ENCODE measurements at places on chromosomes 11 and 22. TPM values are rescaled to one million over a fixed set of nuclear protein-coding genes. Genes with fewer than 3 reads are reported as not detected.

The IL18 gene
- 29.6 TPM for polyA plus RNA-seq

The HBG2 gene
- polyA plus RNA-seq = 0.31 TPM

The SMIM38 gene
- 0.12 TPM for polyA plus RNA-seq

The STK33 gene
- polyA plus RNA-seq = 9.5 TPM

The CWF19L2 gene
- 5.6 TPM for polyA plus RNA-seq

The MS4A6E gene
- polyA plus RNA-seq = 0.63 TPM

The TNNI2 gene
- polyA plus RNA-seq = 10.1 TPM

The EMID1 gene
- 8.8 TPM for polyA plus RNA-seq

The NXPE1 gene
- not detected for polyA plus RNA-seq

- DNase-seq = no peak
- H3K27me3 ChIP-seq = no peaks in the 10 kb centered on the region
- no peaks in the 10 kb centered on the region for H3K36me3 ChIP-seq
- no peak overlapping the region for H3K4me3 ChIP-seq
- H3K27ac ChIP-seq = no peak overlapping the region
- peaks cover 3% of the 10 kb centered on the region for H3K4me1 ChIP-seq
These were observed 11.6 kb downstream of the ATXN10 start for GRCh38 chr22:45683248-45683647.

DNA sequence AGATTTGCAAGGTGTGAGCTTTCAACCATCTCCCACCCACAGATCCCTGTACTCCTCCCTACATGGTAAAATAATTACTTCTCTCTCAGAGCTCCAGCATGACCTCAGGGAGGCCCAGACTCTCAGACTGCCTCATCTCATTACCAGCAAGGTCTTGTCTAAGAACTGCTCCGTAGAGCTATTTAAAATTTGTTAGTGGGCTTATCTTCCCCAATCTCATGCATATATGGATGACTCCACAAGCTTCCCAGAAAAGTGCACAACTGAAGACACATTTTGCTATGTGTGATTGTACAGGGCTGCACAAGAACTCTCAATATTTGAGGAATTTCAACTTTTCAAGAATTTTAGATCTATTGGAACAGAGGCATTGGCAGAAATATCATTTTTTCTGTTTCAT lies 230.3 kb downstream of the CSNK2A3 start:
- no peaks in the 10 kb centered on the region for H3K4me1 ChIP-seq
- H3K4me3 ChIP-seq = no peak overlapping the region
- H3K36me3 ChIP-seq = no peaks in the 10 kb centered on the region
- no peak for DNase-seq

GRCh38 chr22:25350551-25350971 lies 131.1 kb downstream of the CRYBB2 start:
- no peaks in the 10 kb centered on the region for H3K27me3 ChIP-seq
- H3K36me3 ChIP-seq = peaks cover 42% of the 10 kb centered on the region
- H3K4me1 ChIP-seq = no peaks in the 10 kb centered on the region
- no peak overlapping the region for H3K4me3 ChIP-seq

- H3K36me3 ChIP-seq = no peaks in the 10 kb centered on the region
- H3K4me1 ChIP-seq = no peaks in the 10 kb centered on the region
- no peak overlapping the region for H3K27ac ChIP-seq
- no peaks in the 10 kb centered on the region for H3K27me3 ChIP-seq
- no peak overlapping the region for H3K4me3 ChIP-seq
These were observed 466.9 kb upstream of the LRRC4C start for GRCh38 chr11:41926339-41926738.

- H3K4me3 ChIP-seq = no peak overlapping the region
- H3K27ac ChIP-seq = no peak overlapping the region
- H3K4me1 ChIP-seq = no peaks in the 10 kb centered on the region
- H3K36me3 ChIP-seq = no peaks in the 10 kb centered on the region
These were observed 261.4 kb upstream of the POU2AF2 start for GRCh38 chr11:110984147-110984546.

- no peaks in the 10 kb centered on the region for H3K36me3 ChIP-seq
- no peak for DNase-seq
- no peaks in the 10 kb centered on the region for H3K4me1 ChIP-seq
- no peaks in the 10 kb centered on the region for H3K27me3 ChIP-seq
- H3K27ac ChIP-seq = no peak overlapping the region
- no peak overlapping the region for H3K4me3 ChIP-seq
These were observed 133.7 kb downstream of the CTTN start for GRCh38 chr11:70532066-70532440.

DNA sequence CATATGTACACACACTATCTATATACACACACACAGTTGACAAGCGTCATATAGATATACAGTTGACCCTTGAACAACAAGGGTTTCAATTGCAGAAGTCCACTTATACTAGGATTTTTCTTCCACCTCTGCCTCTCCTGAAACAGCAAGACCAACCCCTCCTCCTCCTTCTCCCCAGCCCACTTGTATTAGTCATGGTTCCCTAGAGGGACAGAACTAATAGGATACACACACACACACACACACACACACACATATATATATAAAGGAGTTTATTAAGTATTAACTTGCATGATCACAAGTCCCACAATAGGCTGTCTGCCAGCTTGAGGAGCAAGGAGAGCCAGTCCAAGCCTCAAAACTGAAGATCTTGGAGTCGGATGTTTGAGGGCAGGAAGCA lies 92.9 kb downstream of the DHCR7 start:
- no peak for DNase-seq
- H3K27ac ChIP-seq = no peak overlapping the region
- no peaks in the 10 kb centered on the region for H3K4me1 ChIP-seq
- no peak overlapping the region for H3K4me3 ChIP-seq

DNA sequence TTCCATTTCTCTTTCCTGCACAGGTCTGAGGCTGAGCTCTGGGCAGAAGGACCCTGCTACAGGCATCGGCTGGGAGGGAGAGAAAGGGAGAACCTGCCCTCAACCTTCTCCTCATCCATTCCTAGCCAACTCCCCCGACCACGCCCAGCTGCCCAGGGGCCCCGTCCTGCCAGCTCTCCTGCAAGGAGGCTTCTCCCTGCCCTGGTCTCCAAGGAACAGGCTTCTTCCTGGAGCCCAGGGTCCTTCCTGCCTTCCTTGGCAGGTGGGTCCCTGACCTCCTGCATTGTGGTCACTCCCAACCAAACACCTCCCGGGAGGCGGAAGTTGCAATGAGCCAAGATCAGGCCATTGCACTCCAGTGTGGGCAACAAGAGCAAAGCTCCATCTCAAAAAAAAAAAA lies 12.5 kb upstream of the HMOX1 start:
- DNase-seq = no peak
- no peaks in the 10 kb centered on the region for H3K27me3 ChIP-seq
- no peaks in the 10 kb centered on the region for H3K36me3 ChIP-seq
- H3K27ac ChIP-seq = no peak overlapping the region

GRCh38 chr11:130413405-130414106 lies 14.9 kb downstream of the ADAMTS8 start:
- H3K27ac ChIP-seq = peak overlapping the region; percentile 32
- no peak for DNase-seq
- H3K4me3 ChIP-seq = no peak overlapping the region

GRCh38 chr11:26960281-26960680 lies 33.6 kb upstream of the FIBIN start:
- H3K36me3 ChIP-seq = no peaks in the 10 kb centered on the region
- no peaks in the 10 kb centered on the region for H3K4me1 ChIP-seq
- H3K27me3 ChIP-seq = no peaks in the 10 kb centered on the region
- no peak overlapping the region for H3K4me3 ChIP-seq
- no peak overlapping the region for H3K27ac ChIP-seq

- no peak for DNase-seq
- no peaks in the 10 kb centered on the region for H3K4me1 ChIP-seq
- no peaks in the 10 kb centered on the region for H3K27me3 ChIP-seq
- H3K4me3 ChIP-seq = no peak overlapping the region
These were observed 59.9 kb upstream of the FGF3 start for GRCh38 chr11:69878927-69879728.

DNA sequence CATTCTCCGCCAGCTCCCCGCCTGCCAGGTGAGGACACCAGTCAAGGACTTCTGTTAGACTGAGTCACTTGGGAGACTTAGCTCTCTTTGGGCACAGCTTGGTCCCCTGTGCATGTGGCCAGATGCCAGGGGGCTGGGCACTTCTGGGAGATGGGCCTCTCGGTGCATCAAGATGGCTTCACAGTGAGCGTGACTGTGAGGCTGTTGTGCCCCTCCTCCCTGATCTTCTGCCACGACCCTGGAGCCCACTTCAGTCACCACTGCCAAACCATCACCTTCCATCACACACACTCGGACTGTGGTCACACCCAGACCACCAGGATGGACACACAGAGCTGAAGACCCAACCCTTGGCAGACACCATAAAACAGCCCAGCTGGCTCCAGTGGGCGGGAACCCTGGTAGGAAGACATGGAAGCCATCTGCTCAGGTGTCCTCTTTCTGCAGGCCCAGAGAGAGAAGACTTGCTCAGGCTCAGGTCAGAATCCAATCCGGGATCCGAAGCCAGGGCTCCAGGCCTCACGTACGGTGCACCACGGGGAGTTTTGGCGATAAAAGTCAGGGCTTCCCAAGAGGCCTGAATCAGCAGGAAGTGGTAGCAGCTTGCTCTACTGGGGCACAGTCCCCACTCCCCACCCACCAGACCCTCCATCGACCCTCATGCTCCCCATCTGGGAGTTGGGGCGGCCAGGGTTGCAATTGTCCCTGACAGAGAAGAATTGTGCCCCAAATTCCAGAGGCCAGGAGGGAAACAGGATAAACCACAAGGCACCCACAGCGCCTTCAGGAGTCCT lies 29.8 kb upstream of the CD5 start:
- no peaks in the 10 kb centered on the region for H3K36me3 ChIP-seq
- H3K4me1 ChIP-seq = peaks cover 2% of the 10 kb centered on the region
- no peak for DNase-seq
- H3K4me3 ChIP-seq = no peak overlapping the region
- no peaks in the 10 kb centered on the region for H3K27me3 ChIP-seq

- H3K36me3 ChIP-seq = peaks cover 36% of the 10 kb centered on the region
- no peaks in the 10 kb centered on the region for H3K27me3 ChIP-seq
- H3K4me3 ChIP-seq = no peak overlapping the region
- no peak for DNase-seq
- no peak overlapping the region for H3K27ac ChIP-seq
These were observed 25.2 kb upstream of the MICALL1 start for GRCh38 chr22:37880668-37881440.

- H3K4me1 ChIP-seq = no peaks in the 10 kb centered on the region
- H3K4me3 ChIP-seq = no peak overlapping the region
- peaks cover 16% of the 10 kb centered on the region for H3K36me3 ChIP-seq
- peak overlapping the region; percentile 75 for H3K27ac ChIP-seq
- DNase-seq = no peak
These were observed 8.2 kb upstream of the PARVG start for GRCh38 chr22:44172370-44173108.

DNA sequence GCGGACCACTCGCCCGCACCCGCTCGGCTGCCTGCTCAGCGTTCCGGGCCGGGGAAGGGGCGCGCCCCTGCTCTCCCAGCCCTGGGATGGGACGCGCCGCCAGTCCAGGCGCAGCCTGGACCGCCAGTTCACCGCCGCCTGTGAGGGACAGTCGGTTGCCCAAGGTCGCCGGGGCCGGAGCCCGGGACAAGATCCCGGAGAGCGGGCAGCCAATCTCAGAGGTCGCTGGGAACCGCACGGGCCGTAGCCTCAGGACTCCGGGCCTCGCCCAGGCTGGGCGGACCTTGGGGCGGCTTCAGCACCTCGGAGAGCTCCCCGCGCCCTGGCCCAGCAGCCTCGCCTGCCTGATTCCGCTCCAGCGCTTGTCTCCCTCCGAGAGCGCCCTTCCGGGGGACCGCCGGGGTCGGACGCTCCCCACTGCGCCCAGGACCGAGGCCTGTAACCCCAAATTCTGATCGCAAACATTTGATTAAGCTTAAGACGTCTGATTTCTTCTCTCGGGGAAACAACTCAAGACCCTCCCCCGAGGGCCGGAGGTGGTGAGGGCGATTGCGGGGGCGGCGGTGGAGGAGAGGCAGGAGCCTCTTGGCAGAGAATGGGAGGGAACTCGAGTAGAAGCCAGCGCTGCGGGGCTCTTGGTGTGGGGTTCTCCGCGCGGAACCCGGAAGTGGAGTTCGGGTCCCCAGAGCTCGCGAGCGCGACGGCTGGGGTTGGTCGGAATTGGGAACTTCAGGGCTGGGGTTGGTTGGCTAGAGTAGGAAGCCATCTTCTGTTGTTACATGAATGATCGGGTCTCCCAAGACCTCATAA lies 1.1 kb upstream of the CHRM4 start:
- peak; percentile 86 for DNase-seq
- no peaks in the 10 kb centered on the region for H3K4me1 ChIP-seq
- no peak overlapping the region for H3K4me3 ChIP-seq
- peaks cover 7% of the 10 kb centered on the region for H3K36me3 ChIP-seq

DNA sequence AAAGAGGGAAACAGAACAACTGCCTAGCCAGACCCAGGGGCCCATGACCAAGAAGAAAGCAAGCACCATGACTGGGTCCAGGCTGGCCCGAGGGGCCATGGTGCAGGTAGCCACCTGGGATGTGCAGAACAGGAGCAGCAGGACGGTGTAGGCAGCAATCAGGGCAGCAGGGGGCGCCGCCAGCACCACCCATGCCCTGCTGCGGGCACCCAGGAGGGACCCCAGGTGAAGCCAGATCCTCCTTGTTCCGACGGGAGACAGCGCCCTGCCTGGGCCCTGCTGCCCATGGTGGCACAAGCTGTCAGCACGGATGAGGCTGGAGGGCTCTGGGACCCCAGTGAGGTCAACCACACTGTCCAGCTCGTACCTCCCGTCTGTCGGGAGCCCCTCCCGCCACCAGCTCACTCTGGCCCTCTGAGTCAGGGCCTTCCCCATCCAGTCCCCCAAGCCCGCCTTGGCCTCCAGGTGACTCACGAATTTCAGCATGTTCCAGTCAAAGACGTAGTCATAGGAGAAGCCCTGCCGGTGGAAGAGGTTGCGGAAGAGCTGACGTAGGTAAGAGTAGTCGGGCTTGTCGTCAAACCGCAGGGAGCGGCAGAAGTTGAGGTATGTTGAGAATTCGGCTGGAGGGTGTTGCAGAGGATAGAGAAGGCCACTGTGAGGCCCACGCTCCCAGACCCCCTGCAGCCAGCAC lies 18.8 kb downstream of the CSNK1E start:
- H3K4me1 ChIP-seq = peaks cover 4% of the 10 kb centered on the region
- no peaks in the 10 kb centered on the region for H3K27me3 ChIP-seq
- no peak for DNase-seq

- H3K27me3 ChIP-seq = no peaks in the 10 kb centered on the region
- H3K4me1 ChIP-seq = peaks cover 2% of the 10 kb centered on the region
- no peaks in the 10 kb centered on the region for H3K36me3 ChIP-seq
- peak overlapping the region; percentile 89 for H3K4me3 ChIP-seq
- peak; percentile 69 for DNase-seq
- H3K27ac ChIP-seq = peak overlapping the region; percentile 90
These were observed 583 bp downstream of the APLP2 start for GRCh38 chr11:130070109-130070845.

- DNase-seq = no peak
- no peak overlapping the region for H3K4me3 ChIP-seq
- H3K27ac ChIP-seq = no peak overlapping the region
- H3K27me3 ChIP-seq = no peaks in the 10 kb centered on the region
- no peaks in the 10 kb centered on the region for H3K36me3 ChIP-seq
These were observed 9.4 kb upstream of the NLRP10 start for GRCh38 chr11:7974668-7975067.

Data from lung (tissue), 17 donors.